Lower leg skin (tissue), 4 donors: ENCODE measurements at places on chromosomes 2 and 18.

DNA sequence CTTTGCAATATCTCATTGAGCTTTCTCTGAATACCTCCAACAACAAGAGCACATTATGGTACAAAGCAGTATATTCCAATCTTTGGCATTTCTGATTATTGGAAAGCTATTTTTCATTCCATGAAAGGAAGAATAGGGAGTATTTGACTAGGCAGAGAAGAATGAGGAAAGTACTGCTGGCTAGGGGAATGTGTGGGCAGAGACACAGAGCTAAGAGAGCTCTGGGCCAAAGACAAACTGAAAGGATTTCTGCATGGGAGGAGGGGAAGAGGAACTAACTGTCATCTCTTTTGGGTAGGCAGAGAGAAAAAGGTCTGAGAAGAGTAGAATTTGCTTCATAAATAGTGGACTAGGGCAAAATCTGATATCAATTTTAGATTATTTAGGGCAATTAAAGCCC, 150.8 kb downstream of the CCDC85A start:
- no peak for DNase-seq

GRCh38 chr2:23360571-23361125, 24.3 kb upstream of the KLHL29 start:
- peak; percentile 77 for DNase-seq

DNA sequence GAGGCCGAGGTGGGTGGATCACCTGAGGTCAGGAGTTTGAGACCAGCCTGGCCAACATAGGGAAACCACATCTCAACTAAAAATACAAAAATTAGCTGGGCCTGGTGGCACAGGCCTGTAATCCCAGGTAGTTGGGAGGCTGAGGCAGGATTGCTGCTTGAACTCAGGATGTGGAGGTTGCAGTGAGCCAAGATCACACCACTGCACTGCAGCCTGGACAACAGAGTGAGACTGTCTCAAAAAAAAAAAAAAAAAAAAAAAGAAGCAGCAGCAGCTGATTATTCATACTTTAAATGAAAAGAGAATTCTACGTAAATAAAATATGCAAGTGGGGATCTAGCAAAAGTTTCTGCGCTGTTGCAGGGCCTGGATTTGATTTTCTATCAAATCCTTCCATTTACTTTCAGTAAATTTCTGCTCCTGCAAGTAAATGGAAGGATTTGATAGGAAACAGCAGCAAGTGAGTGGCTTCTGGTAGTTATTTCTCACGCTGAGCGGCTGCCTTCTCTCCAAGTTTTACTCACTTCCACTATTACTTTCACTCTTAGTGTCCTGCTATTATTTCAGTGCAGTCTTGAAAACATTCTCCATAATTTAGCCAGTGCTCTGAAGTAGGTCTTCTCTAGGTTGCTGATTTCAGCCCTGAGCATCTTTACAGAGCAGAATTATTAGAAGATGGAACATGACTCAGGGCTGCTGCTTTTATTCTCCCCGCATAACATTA, 68.4 kb downstream of the SLC16A14 start:
- DNase-seq: no peak

GRCh38 chr2:140337061-140337460, 1556.9 kb upstream of the NXPH2 start:
- DNase-seq: no peak

GRCh38 chr2:168456521-168457189, 583 bp downstream of the CERS6 start:
- no peak for DNase-seq

DNA sequence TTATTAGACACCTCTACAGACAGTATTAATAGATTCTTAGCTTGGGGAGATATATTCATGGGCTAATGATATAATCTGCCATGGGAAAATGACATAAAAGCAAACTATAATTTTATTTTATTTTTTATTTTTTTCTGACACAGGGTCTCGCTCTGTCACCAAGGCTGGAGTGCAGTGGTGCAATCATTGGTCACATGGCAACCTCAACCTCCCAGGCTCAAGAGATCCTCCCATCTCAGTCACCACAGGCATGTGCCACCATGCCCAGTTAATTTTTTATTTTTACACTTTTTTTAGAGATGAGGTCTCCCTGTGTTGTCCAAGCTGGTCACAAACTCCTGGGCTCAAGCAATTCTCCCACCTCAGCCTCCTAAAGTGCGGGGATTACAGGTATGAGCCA, 39.3 kb downstream of the RTN4 start:
- DNase-seq: peak; percentile 39

GRCh38 chr2:203059567-203060240, 45.0 kb downstream of the NBEAL1 start:
- no peak for DNase-seq

DNA sequence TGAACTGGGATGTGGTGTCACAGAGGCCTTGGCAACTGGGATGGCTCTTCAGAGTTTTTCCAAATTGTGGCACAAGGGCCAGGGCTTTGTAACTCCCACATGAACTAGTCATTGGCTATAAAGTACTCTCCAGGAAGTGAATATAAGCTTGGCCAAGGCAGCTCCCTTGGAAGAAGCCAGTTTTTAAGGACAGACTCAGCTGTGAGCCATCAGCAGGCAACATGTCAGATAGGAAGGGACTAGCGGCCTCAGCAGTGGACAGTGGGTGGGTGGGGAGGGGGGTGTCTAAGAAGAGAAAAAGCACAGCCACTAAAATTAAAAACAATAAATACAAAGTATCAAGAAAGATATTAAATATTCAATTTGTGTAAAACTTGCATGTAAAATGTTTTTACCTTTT, 691.1 kb upstream of the PIK3C3 start:
- DNase-seq: no peak

DNA sequence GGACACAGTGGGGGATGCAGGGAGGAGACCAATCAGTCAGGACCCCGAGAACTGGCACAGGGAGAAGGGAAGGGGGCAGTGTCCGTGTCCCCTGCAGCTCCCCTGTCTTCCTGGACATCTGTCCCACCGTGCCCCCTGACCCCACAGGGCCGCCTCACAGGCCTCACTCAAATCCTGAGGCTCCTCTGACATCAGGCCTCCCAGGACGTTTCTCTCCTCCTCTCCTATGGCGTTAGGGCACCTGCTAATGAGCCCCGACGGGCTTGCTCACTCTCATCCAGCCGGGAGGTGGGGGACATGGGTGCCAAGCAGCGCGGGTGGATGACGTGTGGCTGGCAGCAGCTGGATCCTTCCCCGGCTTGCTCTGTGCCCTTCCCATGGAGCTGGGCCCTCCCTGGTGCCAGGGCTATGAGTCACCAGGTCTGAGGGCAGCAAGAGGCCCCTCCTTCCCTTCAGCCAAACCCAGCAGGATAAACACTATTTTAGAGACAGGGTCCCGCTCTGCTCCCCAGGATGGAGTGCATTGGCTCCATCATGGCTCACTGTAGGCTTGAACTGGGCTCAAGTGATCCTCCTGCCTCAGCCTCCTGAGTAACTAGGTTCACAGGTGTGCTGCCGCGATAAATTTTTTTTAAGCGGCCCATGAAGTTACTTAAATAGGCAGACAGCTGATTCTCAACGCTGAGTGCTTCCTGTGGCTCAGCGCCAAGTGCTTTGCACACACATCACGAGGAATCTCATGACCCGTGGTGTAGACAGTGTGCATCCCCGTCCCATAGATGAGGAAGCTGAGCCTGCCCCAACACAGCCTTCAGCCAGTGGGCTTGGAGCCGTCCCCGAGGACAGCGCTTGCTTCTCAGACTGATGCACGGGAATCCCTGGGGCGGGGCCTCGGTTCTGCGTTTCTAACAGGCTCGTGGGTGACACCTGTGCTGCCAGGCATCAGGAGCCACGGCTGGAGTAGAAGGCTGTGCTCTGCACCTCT, 64.5 kb upstream of the HDAC4 start:
- peak; percentile 95 for DNase-seq

GRCh38 chr18:54261894-54262293, 7.4 kb upstream of the POLI start:
- no peak for DNase-seq

GRCh38 chr2:9761577-9761976, 81.7 kb upstream of the TAF1B start:
- no peak for DNase-seq

GRCh38 chr18:11149441-11150270, at the start of gene PIEZO2:
TSS of gene PIEZO2 (minus strand) at chr18:11149569. CDS start at chr18:11148588, 981 bp downstream.
- peak; percentile 54 for DNase-seq

DNA sequence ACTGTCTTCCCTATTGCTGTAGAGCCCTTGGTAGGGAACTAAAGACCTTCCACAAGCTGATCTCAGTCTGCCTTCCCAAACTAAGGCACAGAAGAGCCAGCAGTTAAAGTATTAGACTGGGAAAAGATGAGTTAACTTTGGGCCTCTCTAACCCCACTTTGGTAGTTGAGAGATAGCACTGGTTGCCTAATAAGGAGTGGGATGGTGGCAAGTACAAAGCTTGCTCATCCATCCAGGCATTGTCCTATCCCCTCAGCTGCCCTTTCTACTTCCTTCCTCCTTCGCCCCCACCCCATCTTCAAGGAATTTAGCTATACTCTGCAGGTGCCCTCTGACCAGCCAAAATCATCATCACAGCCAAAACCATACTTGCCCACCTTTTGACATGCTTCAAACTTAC, 22.2 kb upstream of the AFTPH start:
- no peak for DNase-seq

DNA sequence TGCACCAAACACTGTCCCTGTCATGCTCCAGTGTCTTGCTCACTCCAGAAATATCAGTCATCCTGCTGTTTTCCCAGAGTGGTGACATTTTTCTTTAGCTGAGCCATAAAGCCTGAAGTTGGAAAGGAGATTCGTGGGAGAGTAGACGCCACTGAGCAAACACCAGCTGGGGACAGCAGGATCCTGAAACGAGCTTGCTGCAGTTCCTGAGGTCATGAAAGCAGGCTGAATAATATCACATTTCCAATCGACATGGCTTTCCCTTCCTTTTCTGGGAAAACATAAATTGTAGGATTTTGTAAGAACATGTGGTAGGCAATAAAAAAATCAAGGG, 276.4 kb downstream of the CDCA7 start:
- DNase-seq: no peak

DNA sequence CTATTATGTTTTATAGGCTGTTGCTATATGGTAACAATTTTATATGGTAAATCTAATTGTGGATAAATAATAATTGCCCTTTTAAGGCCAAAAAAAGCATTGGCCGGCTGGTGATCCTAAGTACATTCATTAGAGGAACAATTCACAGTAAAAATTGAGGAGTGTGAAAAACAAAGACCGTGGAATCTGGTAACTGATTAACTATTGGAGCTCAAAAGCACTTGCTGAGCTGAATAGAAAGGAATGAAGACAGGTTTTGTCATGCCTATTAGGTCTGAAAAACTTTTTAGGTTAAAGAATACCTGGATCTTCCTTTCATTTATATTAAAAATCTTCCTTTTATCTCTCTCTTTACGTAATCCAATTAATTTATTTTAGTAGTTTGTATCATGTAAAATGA, 18.5 kb upstream of the RBBP8 start:
- no peak for DNase-seq

DNA sequence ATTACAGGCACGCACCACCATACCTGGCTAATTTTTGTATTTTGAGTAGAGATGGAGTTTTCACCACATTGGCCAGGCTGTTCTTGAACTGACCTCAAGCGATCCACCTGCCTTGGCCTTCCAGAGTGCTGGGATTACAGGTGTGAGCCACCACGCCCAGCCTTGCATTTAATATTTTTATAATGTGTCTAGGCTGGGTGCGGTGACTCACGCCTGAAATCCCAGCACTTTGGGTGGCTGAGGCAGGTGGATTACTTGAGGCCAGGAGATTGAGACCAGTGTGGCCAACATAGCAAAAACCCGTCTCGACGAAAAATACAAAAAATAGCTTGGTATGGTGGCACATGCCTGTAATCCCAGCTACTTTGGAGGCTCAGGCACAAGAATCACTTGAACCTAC, 3.2 kb downstream of the RPL37A start:
- DNase-seq: no peak

DNA sequence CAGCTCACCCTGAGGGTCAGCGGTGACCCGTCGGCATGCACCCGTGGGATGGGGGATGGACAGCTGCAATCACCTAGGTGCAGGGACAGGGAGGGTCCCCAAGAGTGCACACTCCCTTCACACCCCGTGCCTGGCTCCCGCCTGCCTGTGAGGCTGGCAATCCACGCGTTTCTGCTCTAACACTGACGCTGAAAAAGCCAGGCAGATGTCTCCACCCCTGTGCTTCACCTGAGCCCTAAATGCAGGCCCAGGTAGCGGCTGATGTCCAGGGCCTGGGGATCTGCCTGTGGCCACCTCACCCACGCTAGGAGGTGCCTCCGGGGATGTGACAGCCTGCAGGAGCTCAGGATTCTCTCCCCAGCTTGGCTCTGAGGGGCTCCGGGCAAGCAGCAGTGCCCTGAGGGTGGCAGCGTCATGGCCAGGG, 212.0 kb upstream of the SALL3 start:
- peak; percentile 72 for DNase-seq

DNA sequence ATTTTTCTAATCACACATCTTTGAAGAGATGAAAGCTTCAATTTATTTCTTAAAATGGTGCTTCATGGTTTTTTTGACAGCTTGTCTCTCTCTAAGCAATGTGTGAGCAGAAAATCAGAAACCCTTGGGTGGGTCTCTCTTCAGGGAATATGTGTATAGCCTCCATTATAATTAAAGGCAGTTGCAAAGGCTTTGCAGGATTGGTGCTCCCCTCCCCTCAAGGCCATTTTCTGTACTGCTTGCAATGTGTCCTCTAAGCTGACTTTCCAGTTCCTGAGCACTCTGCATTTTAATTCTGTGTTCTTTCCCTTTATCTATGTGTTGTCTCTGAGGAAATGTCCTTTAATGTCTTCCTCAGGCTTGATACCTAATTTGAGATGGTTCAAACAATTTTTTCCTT, 172.6 kb downstream of the DPP4 start:
- no peak for DNase-seq

DNA sequence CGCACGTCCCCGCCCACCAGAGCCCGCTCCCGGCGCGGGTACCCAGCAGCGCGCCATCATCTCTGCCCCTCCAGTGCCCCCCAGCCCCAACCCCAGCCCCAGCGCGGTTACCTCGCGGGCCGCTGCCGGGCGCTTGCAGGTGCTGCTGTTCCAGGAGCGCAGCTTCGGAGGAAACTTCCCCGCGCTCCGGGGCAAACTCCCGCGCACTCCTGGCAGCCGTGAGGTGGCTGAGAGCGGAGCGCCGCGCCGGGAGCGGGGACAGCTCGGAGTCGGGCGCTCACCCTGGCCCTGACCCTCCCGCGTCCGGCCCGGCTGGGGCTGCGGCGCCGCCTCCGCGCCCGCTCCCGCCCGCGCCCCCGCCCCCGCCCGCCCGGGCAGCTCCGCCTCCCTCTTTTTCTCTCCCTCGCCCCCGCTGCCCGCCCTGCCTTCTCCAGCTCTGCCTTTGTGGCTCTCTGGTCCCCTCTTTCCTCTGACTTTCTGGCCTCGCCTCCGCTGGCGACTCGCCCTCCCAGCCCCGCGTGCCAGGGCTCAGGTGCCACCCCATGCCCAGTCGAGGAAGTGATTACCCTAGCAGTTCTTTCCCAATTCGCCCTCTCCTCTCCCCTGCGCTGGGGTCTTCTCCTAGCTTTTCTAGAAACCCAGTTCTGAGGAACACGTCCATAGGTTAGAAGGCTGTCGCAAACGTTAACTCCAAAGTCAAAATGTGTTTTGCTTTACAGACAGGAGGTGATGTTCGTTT, at the start of gene CHST9:
Gene CHST9, minus strand, starts transcription at position 284 of the 739 bp plus-strand sequence. CDS start 42,499 bp downstream, outside the sequence.
- no peak for DNase-seq
